ENCODE measurements at places on chromosomes 5 and 9. TPM values are rescaled to one million over a fixed set of nuclear protein-coding genes. Genes with fewer than 3 reads are reported as not detected.

Gene CSF1R
- 0.62 TPM for total RNA-seq

Gene UBQLN1
- 83.4 TPM for total RNA-seq

DNA sequence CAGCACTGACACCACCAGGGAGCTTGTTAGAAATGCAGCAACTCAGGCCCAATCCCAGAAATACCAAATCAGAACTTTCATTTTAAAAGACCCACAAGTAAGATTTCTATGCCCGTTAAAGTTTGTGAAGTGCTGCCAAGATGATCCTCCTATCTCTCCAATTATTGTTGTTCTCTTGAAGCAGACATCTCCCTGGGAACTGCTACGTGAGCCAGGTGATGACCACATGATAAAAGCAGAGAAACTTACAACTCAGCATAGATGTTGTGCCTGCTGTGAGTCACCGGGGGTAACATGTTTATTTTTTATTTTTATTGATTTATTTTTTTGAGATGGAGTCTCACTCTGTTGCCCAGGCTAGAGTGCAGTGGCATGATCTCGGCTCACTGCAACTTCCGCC, 34.4 kb downstream of the GCNT4 start:
- no peak for DNase-seq

DNA sequence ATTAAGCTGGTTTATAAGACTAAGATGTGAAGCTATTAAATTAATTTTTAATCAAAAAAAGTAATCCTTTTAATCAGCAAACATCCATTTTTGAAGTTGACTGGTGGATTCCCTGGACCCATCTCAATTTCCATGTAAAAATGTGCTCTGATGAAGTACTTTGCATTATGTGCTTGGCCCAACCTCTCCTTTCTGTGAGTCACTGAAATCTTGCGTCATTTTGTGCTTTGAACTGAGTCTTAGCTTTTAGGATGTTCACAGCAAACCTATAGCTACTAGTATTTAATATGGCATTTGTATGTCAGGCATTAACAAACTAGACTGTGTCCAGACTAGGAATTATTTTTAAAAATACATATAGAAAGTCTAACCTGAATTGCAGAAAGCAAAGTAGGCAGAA, 55.0 kb upstream of the CDH12 start:
- DNase-seq: no peak

DNA sequence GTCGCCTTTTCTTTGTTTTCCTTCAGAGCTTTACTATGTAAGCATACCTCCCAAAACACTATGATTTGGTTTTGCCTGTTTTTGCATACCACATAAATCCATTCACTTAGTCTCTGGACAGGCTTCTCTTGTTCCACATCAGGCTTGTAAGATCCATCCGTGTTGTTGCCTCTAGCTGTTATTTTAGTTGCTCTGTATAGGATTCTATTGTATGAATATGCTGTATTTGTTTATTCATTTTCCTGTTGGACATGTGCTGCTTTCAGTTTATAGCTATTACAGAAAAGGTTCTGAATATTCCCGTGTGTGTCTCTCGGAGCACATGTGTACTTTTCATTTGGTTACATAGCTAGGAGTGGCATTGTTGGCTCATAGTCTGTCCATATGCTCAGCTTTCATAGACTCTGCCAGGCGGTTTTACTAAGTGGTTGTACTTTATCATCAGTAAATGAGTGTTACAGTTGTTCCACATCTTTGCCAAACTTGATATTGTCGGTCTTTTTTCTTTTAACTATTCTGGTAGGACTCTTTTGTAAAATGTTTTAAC, 41.8 kb downstream of the NUP214 start:
- DNase-seq: no peak

All from chondrocyte (in vitro differentiated cells).